ENCODE measurements at places on chromosomes 4 and X.

DNA sequence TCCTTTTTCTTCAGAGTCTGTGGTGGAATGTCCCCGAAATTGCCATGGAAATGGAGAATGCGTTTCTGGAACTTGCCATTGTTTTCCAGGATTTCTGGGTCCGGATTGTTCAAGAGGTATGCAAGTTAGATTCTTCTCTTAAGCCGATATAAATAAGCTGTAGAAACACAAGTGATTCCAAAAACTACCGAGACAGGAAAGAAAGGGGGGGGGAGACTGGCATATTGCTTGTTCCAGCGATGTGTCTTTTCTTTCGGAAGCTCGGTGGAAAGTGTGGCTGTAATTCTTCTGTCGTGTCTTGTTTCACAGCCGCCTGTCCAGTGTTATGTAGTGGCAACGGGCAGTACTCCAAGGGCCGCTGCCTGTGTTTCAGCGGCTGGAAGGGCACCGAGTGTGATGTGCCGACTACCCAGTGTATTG lies 236.9 kb downstream of the DCTD start:
- DNase-seq = no peak

DNA sequence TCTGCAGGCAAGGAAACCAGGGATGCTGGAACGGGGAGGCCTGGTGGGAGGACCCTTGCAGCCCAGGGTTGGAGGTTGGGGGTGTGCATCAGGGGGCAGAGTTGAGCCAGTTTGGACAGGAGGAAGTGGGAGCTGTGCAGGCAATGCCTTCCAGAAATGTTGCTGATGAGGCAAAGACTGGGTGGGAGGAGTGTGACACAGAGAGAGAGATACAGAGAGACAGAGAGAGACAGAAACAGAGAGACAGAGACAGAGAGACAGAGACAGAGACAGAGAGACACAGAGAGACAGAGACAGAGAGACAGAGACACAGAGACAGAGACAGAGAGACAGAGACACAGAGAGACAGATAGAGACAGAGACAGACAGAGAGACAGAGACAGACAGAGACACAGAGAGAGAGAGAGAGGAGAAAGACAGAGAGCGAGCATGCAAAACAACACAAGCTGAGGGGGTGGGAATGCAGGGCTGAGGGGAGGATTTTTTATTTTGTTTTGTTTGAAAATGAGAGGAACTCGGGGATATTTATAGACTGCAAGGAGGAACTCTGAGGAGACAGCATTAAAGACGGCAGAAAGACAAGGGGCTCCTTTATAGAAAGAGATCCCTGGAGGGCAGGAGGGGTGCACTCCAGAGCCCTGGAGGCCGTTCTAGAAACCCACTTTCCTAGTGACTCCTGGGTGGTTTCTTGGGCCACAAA lies 1.9 kb upstream of the HAUS3 start:
- peak; percentile 38 for DNase-seq

DNA sequence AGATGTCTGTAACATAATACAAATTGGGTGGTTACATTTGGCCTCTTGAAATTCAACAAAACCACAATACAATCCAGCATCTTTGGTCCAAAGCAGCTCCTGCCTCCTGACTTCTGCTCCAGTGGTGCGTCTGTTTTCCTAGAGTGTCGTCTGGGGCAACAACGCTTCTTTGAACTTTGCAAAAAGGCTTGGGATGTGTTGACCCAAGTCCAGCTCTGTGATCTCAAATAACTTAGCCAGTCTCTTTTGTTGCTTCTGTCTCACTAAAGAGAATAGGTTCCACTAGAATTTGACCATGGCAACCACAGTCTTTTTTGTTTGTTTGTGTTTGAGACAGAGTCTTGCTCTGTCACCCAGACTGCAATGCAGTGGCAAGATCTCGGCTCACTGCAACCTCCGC lies 324.0 kb downstream of the DHRSX start:
- no peak for DNase-seq

DNA sequence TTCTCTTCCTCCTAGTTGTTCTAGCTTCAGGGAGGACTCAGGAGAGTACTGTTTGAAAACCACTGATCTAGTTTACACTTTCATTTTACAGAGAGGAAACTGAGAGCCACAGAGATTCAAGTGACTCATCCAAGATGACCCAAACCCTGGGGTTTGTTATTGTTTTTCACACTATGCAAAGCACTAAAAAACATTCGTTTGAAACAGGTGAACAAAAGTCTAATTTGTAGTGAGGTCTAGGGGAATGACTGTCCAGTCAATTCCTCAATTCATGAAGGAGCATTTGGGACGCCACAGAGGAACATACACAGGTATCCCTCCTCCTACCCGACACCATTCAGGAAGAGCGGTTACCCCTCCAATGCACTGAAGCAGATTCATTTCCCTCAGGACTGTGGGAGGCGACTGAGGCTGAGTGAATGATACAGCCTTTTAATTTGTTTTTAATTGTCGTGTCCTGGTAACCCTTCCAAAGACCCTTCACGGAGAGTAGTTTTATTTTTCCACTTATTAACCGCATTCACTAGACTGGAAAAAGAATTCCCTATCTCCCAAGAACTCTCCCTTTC lies 30.3 kb downstream of the TLR10 start:
- peak; percentile 43 for DNase-seq

DNA sequence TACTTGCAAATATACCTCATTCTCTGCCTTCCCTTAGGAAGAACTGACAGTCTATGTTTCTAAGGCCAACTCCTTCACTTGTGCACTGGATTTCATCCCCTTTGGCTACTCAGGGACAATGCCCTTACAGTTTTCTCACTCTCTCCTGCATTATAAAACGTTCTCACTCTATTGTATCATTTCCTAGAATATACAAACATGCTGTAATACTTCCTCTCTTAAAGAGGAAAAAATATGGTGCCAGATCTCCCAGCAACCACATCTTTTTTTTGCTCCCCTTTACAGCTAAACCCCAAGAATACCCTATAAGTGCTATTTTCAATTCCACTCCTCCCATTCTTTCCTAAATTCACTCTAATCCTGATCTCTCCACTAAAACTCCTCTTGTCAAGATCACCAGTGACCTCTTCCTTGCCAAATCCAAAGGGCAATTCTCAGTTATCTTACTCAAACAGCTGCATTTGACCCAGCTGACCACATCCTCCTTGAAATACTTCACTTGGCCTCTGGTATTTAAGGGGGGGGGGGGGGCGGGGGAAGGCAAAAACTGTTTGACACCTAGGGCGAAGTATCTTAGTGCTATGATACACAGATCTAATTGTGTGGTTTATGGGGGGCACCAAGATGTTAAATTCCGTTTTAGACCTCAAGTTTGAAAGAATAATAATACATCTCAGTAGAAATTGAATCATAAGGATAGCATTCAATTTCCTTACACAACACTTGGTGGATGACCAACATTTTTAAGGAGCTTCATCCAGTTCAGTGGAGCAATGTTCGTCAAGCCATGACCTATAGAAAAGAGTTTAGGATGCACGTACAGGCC lies 1.6 kb downstream of the RCHY1 start:
- peak; percentile 37 for DNase-seq

- DNase-seq = peak; percentile 16
Observed at GRCh38 chrX:139560221-139560620, 29.7 kb downstream of the F9 start.

DNA sequence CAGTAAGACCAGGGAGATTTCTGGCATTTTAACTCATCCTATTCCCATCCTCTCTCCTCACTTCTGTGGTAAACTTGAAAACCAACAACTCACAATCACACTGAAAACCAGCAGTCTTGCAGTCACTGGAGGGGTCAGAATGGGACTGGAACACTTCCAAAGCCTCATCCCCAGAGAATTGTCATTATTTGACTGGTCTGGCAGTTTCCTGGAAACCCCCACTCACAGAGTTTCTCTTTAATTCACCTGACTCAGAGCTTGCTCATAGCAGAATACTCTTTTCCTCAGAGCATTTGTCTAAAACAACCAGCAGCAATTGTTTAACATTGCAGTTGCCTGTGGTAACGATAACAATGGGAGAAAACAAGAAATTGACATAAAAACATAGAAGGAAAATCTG lies 7.3 kb upstream of the RAB9B start:
- DNase-seq = no peak

DNA sequence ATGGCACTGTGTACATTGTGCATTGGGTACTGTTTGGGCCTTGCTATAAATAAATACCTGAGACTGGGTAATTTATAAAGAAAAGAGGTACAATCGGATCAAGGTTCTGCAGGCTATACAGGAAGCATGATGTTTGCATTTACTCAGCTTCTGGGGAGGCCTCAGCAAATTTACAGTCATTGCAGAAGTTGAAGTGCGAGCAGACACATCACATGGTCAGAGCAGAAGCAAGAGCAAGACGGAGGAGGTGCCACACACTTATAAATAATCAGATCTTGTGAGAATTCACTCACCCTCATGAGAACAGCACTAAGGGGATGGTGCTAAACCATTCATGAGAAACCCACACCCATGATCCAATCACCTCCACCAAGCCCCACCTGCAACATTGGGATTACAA lies 505.0 kb downstream of the ARAP2 start:
- no peak for DNase-seq

GRCh38 chr4:53196882-53197771 lies 168.7 kb downstream of the SCFD2 start:
- DNase-seq = peak; percentile 58

DNA sequence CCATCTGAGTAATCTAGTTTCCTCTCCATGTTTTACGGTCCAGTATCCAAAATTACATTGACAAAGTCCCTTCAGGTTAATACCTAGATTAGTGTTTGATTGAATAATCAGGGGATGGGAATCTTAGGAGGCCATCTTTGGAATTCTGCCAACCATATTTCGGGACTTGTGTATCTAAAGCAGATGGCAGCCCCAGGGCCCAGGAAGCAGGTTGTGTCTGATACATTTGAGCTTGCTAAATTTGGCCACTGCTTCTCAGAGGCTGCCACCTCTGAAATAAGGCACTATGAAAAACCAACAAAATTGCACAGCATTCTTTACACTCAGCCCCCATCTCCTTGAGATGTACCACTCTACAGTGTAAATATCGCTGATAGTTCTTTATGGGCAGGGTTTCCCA lies 102.1 kb downstream of the ASB9 start:
- DNase-seq = no peak

GRCh38 chr4:176818531-176818930 lies 25.8 kb upstream of the VEGFC start:
- DNase-seq = peak; percentile 69

DNA sequence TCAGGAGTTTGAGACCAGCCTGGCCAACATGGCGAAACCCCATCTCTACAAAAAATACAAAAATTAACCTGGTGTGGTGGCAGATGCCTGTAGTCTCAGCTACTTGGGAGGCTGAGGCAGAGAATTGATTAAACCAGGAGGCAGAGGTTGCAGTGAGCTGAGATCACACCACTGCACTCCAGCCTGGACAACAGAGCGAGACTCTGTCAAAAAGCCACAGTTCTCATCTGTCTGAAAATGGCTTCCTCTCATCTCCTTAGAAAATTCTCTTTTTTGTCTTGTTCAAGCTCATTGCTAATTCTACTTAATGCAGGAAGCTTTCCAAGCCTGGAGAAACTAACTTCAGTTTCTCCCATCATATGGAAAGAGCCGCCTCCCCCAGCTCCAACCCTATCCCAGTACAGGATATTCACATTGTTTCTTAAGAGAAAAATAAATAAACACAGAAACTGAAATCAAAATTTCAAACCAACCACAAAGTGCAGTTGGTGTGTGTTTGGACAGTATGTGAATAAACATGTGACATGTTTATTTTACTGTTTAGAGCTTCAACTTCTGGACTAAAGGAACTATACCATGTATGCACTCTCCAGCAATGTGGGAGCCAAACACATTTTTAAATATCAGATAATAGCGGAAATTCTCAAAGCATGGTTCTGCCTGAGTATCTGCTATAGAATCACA lies 55.0 kb upstream of the GAB1 start:
- no peak for DNase-seq

Data from AG20443 (cell line).